ENCODE measurements at places on chromosomes 3 and 15.

DNA sequence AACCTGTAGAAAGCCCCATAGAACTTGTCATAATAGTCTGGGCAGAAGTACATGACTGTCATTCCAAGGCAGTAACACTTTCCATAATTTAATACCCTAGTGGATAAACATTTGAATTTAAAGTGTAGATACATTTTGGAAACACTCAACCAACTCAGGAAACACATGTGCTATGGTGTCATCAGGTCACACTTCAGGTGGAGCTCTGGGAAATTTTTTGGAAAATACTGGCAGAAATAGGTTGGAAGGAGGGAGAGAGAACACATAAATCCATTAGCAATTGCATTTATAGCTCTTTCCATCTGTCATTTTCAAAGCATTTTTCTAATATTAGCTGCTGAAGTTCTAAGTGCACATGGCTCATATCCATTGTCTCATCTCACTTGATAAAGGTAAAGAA is 135.7 kb downstream of the MEIS2 start:
- no peak for DNase-seq

DNA sequence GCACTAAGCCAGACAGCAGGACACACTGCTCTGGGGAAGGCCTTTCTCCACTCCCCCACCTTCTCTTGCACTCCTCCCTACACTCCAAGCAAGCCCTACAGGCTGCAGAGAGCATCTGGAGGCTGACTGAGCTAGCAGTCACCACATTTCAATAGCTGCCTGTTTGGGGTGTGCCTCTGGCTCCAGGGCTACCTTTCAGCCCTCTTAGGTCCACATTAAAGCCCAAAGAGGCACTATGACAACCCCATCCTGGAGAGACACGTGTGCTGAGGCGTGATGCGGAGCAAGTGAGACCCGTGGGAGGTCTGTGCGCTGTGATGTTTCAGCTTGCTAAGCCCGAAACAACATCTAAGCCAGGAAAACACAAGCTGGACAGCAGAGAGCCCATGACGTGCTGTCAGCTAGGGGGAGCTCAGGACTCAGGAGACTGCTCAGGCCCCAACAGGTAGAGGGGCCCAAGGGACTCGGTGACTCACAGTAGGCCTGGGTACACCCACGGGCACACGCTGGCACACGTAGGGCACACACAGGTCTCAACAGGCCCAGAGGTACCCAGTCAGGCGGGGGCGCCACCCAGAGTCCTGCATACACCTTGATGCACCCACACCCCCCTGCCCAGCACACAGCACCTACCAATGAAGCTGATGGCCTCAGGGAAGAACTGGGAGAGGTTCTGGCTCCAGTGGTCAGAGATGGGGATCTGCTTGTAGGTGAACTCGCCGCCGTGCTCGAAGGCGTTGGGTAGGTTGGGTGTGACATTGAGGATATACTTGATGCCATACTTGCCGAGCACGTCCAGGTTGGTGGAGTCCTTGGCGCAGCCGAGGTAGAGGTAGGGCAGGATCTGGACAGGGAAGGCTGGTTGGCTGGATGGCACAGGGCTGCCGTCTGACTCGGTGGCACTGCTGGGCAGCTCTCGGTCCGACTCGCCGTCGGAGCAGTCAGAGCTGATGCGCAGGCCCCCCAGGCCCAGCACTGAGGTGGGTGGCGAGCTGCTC is 2.8 kb downstream of the DUSP7 start:
- peak; percentile 26 for DNase-seq

- DNase-seq = no peak
Observed at GRCh38 chr3:66808891-66809594, 189.1 kb upstream of the KBTBD8 start.

- DNase-seq = no peak
Observed at GRCh38 chr15:78351539-78351938, 11.4 kb downstream of the CRABP1 start.

- peak; percentile 31 for DNase-seq
Observed at GRCh38 chr3:15064299-15064834, 748 bp downstream of the MRPS25 start.

- DNase-seq = no peak
Observed at GRCh38 chr15:64355348-64355943, 527 bp downstream of the CSNK1G1 start.

DNA sequence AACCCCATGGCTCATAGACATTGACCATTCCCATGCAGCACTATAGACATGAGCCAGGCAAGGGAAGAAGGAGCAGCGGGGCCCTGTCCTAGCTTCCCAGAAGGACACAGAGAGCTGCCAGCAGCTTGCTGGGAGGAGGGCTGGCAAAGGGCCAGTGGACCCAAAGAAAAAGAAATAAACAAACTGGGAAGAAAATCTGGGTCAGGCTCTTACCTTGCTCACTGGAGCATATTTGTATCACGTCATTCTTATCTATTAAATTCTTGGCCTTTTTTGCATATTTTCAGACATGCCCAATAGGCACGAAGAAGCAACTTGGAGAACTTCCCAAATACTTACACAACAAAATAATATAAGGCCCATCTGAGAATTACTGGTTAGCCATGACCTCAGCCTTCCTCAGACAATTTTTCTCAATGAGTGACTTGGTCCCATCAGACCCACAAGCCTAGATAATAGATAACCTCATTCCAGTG is 28.4 kb downstream of the RASGRP1 start:
- no peak for DNase-seq

DNA sequence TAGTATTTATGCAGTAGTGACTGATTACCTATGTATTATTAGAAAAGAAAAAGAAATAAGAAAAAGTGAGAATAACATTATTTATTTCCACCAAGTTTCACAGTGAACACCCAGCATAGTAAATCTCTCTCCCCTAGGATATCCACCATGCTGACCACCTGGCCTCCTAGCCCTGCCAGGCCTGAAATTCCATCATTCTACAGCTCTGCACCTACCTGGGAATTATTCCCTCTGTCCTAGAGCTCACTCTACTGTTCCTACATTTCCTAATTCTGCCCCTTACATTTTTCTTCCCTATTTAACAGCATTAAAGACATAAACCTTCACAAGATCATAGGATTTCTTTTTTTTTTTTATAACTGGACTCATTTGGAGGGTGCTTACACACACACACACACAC is 525.3 kb upstream of the PPP2R3A start:
- no peak for DNase-seq

- no peak for DNase-seq
Observed at GRCh38 chr15:94272251-94272898, 41.0 kb downstream of the MCTP2 start.
